ENCODE measurements at places on chromosomes 1 and 21.

GRCh38 chr1:2166254-2166653, 28.3 kb downstream of the FAAP20 start:
- no peak for DNase-seq

DNA sequence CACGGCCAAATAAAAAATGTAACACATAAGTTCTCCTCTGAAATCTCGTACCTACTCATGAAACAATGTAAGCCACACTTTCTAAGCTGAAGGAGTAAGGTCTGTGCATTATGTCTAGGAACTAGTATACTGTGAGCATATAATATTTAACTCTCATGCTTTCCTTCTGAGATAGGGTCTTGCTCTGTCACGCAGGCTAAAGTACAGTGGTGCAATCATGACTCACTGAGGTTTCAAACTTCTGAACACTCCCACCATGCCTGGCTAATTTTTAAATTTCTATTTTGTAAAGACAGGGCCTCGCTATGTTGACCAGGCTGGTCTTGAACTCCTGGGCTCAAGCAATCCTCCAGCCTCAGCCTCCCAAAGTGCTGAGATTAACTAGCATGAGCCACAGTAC, 71.3 kb downstream of the AHCTF1 start:
- no peak for DNase-seq

DNA sequence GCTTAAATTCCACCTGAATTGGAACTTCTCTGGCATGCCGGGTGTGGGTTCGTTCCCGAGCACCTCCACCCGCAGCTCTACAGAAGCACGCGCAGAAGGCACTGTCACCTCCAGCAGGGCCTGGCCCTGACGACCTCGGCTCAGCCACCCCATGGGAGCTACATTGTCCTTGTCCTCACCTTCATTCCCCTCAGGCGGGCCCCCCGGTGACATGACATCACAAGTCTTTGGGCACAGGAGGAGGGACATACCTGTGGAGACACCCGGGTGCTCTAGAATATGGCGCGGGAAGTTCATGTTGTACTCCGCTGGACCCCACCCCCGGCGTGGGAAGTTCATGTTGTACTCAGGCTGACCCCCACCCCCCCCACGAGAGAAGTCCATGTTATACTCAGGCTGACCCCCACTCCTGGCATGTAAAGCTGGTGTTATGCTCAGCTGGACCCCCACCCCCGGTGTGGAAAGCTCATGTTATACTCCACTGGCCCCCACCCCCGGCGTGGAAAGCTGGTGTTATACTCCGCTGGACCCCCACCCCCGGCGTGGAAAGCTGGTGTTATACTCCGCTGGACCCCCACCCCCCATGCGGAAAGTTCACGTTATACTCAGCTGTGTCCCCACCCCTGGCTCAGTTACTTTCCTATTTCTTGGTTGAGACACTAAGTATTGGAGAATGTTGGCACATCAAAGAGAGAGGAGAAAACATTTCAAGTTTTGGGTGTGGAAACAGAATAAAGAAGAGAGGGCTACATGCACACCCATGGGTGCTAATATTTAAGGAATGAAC, 37.6 kb downstream of the UMODL1 start:
- no peak for DNase-seq

DNA sequence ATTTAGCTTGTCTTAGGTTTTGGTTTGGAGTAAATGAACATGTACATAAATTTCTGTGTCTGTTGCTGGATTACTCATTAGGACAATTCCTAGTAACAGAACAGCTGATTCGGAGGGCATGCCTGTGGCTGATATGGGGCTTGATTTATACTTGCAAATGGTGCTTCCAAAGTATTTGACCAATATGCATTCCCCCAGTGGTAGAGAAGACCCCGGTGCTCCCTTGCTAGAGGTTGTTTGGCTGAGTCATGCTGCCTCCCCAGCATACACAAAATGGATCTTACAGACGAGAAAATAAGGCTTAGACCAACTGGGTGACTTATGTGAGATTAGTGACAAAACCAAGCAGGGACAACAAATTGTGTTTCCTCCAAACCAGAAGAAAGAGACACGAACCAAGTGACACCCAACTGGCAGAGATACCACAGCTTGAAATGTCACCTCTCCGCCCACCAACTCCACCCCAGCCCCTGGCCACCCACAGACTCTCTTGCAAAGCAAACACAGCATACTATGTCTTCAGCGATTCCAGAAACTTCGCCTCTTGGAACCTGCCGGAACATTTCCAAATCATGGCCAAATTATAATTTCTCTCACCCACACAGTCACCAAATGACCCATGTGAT, 75.9 kb upstream of the ETS2 start:
- no peak for DNase-seq

- no peak for DNase-seq
Measured at GRCh38 chr1:31809698-31810097, 6.1 kb downstream of the SPOCD1 start.

DNA sequence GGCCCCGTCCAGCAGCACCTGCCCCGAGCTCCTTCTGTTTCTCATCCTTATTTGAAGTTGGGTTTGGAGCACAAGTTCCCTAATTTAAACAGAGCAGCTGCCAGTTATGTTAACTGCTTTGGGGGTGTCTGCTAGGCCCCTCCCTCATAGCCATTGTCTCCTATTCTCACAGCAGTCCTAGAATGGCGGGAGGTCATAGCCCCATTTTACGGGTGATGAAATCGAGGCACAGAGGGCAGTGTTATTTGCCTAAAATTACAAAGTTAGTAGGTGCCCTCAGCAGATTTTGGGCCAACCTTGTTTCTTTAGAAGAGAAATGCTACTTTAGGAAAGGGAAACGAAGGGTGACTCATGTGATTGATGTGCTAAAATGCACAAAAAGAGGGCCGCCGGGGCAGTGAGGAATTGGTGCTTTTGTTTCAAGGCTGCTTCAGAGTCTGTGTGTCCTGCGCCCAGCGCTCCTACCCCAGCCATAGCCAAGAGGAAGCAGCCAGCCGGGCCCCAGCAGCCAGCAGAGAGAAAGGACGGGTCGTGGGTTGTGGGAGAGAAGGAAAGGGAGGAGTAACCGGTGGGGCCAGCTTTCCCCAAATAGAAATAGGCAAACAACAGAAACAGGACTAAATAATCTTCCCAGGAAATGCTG, 13.0 kb downstream of the VANGL1 start:
- DNase-seq, result no peak

GRCh38 chr1:116907351-116907750, 2.4 kb upstream of the PTGFRN start:
- no peak for DNase-seq

DNA sequence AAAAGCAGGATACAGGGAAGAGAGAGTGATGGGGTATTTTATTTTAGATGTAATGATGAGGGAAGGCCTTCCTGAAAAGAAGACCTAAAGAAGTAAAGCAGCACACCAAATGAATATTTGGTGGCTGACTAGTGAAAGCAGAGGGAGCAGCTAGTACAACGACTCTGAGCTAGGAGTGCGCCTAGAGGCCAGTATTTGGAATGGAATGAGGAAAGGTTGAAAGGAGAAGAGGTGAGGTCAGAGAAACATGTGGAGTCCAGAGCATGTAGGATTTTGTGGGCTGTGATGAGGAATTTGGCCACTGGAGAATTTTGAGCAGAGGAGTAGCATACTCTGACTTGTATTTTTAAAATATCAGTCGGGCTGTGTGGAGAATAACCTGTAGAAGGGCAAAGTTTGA, 11.8 kb upstream of the RPL5 start:
- no peak for DNase-seq

- DNase-seq, result no peak
Measured at GRCh38 chr21:41166884-41167283, 1.1 kb upstream of the BACE2 start.

GRCh38 chr1:176450526-176450925, 12.4 kb upstream of the PAPPA2 start:
- no peak for DNase-seq

- DNase-seq, result no peak
Measured at GRCh38 chr1:173002891-173003838, 47.6 kb downstream of the TNFSF18 start.

DNA sequence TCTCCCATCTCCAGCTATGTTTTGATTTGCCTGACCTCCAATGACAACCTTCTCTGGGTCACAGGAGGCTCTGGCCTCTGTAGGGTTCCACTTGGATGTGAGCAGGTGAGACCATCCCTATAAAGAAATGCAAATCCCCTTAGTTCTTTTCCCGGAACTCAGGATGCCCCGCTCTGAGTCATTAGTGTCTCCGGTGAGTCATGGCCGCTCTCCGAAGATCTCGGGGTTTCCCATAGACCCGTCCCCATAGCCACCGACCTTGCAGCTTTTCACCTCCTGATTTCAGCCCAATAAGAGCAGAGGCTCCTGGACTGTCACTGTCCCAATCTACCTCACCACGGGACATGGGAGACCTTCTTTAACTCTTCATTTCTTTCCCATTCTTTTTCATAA, 98.2 kb downstream of the PGBD5 start:
- DNase-seq, result no peak
